ENCODE measurements at places on chromosomes 1 and 21.

GRCh38 chr1:152497273-152497672 is 13.3 kb upstream of the LCE5A start:
- DNase-seq: no peak

- no peak for DNase-seq
Observed at GRCh38 chr21:44613386-44614155, 1.7 kb downstream of the KRTAP10-8 start.

DNA sequence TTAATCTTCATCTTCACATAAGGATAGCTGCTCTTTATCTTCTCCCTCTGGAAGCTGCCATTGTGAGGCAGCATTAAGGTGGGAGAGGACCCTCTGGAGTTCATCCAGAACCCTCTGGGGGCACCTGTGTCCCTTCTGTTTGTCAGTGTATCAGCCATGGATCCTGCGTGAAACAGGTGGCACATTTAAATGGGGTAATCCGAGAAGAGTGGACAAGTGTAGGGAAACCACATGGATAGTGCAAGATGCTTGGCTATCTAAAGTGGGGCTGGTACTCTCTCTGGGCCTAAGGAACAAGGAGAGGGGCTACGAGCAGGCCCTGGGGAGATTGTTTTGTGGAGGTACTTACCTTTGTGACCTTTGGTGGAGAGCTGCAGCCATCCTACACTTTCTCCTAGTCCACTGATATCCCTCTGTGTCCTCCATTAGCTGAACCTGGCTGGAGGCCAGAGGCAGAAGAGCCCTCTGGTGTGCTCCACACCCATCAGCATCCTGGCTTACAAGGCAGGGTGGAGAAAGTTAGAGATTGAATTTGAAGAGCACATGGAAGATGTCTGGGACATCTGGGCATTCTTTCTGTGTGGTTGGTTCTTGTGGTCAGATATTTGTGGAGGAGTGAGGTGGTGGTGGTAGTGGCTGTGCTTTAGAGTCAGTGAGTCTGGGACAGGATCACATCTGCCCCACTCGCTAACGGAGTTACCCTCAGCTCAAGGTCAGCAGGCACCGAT is 117.7 kb downstream of the FGGY start:
- DNase-seq: no peak

- DNase-seq: no peak
Observed at GRCh38 chr1:32337855-32338636, 2.0 kb upstream of the MARCKSL1 start.

- DNase-seq: no peak
Observed at GRCh38 chr1:15158506-15159165, 5.1 kb downstream of the TMEM51 start.

DNA sequence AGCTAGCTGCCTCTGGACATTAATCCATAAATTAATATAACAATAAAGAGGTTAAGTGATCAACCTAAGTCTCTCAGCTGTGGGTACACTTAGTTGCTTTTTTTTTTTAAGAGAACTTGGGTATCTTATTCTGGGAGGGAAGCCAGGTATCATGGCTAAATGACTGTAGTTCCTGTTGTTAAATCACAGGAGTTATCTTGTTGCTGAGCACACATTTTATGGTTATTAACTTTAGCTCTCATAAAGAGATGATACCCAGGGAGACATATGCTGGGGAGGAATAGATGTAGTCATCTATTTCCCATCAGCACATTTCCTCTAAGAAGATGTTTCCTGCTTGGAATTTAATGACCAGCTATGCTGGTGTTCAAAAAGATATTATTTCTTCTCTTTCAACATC is 227.8 kb downstream of the PTGER3 start:
- DNase-seq: no peak

GRCh38 chr1:87666681-87667080 is 338.0 kb downstream of the LMO4 start:
- DNase-seq: no peak

- DNase-seq: no peak
Observed at GRCh38 chr1:93459126-93459525, 11.2 kb downstream of the FNBP1L start.

Data from WTC11 (cell line).